GM03348 (cell line): ENCODE measurements at places on chromosomes 4 and X.

GRCh38 chr4:147740176-147740575 is 8.3 kb downstream of the ARHGAP10 start:
- DNase-seq: no peak

DNA sequence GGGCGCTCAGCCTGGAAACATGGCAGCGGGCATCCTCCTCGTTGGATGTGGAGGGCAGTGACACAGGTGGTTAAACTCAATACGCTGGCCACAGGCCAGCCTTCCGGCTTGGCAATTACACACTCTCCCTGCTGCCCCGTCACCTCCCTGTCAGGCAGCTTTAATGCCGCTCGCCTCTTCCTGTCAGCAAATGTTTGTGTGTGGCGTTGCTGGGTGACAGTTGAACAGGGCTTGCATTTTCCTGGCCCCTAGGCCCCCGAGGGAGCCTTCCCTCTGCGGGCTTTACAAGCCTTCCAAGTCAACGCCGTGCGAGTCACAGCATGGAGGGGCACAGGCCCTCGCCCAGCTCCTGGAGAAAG is 620.0 kb downstream of the BCOR start:
- DNase-seq: no peak

- DNase-seq: no peak
Measured at GRCh38 chr4:25013756-25014661, 16.7 kb downstream of the LGI2 start.

- no peak for DNase-seq
Measured at GRCh38 chrX:104854188-104854587, 288.2 kb downstream of the IL1RAPL2 start.

DNA sequence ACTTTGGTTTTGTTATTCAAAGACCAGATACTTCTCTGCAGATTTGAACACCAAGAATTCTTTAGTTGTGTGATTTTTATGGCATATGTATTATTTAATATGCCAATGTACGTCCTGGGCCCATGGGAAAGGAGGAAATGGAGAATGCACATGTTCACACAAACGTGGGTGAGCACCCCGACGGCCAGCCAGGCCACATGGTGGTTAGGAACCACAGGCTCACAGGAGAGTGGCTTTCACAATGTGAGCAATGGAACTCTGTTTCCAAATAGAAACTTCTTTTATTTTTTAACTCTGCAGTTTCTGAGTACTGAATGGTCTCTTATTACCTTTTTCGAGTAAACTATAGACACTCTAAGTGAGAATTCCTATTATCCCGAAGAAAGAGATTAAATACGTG is 58.0 kb upstream of the UNC5C start:
- no peak for DNase-seq

- DNase-seq: peak; percentile 93
Measured at GRCh38 chr4:1082215-1083182, 30.9 kb downstream of the RNF212 start.

DNA sequence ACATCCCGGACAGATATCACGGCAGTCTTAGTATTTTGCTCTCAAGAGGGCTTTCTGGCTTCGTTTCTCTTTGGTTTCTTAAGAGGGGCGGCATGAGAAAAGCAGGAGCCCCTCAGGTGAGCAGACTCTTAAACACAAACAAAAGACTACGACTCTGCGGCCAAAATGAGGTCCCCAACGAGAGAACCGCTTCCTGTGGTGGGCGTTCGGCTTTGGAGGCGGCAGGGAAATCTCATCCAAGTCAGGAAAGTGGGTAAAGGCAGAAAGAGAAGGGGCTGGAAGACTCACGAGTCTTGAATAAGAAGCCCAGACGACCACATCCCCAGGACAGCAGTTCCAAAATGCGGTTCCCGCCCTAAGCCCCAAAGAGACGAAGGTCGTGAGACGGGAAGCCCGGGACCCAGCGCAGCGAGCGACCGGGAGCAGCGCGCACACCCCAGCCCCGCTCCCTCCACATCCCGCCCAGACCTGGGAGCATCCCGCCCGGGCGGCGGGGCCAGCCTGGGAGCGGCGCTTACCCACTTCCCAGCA is 409 bp downstream of the UGDH start:
- DNase-seq: peak; percentile 17

GRCh38 chrX:40719731-40720130 is 15.6 kb downstream of the MED14 start:
- no peak for DNase-seq

GRCh38 chrX:99833821-99834220 is 576.3 kb downstream of the PCDH19 start:
- DNase-seq: no peak

- no peak for DNase-seq
Measured at GRCh38 chrX:71131510-71131909, 13.1 kb downstream of the MED12 start.

DNA sequence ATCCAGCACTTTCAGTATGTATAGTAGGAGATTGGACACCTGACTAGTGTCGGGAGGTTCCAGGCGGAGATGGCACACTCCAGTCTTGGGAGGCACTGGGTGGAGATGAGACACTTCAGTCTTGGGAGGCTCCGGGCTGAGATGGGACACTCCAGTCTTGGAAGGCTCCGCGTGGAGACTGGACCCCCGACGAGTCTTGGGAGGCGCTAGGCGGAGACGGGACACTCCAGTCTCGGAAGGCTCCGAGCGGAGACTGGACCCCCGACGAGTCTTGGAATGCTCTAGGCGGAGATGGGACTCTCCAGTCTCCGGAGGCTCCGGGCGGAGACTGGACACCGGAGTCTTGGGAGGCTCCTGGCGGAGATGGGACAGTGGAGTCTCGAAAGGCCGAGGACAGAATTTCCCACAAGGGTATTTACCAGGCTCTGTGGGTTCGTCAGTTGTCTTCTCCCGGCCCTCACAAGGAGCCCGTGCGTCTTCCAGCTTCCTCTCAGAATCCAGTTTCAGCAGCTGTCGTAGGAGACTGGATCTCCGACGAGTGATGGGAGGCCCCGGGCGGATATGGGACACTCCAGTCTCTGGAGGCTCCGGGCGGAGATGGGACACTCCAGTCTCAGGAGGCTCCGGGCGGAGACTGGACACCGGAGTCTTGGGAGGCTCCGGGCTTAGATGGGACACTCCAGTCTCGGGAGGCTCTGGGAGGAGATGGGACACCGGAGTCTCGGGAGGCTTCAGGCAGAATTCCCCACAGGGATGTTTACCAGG is 952 bp downstream of the FAM47A start:
- no peak for DNase-seq

GRCh38 chr4:10157478-10158332 is 41.1 kb upstream of the WDR1 start:
- peak; percentile 90 for DNase-seq

- DNase-seq: no peak
Measured at GRCh38 chr4:89899152-89899551, 4.5 kb downstream of the MMRN1 start.

DNA sequence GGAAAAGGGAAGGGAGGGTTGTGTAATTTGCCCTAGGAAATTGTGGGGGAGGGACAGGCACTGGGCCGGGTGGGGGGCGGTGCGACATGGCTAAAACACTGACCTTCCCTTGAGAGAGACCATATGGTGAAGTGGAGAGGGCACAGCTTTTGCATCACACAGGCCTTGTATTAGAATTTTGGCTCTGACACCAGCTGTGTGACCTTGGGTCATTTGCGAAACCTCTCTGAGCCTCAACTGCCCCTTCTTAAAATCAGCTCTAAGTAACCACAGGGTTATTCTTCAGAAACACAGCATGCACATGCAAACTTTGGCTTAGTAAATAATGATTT is 25.8 kb downstream of the PDGFRA start:
- no peak for DNase-seq

- no peak for DNase-seq
Measured at GRCh38 chrX:7072856-7073255, 74.7 kb upstream of the STS start.

DNA sequence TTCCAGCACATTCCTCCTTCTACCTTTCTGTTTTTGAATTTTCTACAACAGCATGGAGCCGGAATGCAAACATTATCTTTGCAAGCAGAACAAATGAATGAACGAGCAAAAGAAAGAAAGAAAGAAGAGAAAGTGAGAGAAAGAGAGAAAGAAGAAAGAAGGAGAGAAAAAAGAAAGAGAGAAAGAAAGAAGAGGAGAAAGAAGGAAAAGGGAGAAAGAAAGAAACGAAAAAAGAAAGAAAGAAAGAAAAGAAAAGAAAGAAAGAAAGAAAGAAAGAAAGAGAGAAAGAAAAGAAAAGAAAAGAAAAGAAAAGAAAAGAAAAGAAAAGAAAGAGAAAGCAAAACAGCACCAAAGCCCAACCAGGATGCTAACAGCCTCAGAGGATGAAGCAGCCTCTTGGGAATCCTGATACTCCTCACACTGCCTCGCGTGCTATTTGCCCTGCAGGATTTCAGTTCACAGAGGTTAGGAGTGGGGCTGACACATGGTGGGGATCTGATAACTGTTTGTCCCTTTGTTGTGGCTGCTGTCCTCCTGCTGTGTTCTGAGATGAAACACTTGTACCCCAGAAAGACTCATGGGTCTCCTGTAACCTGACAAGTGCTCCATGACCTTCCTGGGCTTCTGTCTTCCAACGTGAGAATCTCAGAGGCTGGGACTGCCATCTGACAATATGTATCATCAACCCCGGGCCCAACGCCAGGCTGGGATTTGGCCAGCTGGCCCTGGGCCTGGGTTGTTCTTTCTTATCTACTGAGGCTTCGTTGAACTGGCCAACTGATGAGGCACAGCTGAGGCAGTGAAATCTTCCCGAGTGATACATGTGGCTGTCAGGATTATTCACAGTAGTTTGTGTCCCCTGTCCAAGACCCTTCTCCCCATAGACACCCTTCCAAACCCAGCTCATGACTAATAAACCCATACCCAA is 61.0 kb downstream of the SEPSECS start:
- peak; percentile 66 for DNase-seq

GRCh38 chr4:37486166-37486565 is 200.0 kb downstream of the RELL1 start:
- no peak for DNase-seq

DNA sequence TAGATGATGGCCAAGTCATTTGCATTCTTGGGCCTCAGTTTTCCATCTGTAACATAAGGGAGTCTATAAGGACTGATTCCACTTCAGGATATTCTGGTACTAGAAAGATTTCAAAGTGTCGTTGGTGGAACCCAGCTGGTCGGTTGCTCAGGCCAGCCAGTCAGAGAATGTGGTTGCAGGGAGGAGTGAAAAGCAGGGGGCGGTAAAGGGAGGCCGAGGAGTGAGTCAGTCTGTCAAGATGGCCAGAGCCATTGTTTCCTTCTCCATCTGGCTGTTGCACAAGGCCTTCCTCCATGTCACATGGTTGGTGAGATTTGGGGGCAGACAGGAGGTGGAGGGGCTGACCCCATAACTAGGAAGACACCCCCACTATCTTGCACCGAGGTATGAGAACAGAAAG is 38.2 kb downstream of the STARD8 start:
- DNase-seq: peak; percentile 10

GRCh38 chr4:177574446-177574845 is 132.2 kb upstream of the AGA start:
- no peak for DNase-seq

GRCh38 chr4:8759987-8760386 is 111.7 kb downstream of the HMX1 start:
- no peak for DNase-seq

DNA sequence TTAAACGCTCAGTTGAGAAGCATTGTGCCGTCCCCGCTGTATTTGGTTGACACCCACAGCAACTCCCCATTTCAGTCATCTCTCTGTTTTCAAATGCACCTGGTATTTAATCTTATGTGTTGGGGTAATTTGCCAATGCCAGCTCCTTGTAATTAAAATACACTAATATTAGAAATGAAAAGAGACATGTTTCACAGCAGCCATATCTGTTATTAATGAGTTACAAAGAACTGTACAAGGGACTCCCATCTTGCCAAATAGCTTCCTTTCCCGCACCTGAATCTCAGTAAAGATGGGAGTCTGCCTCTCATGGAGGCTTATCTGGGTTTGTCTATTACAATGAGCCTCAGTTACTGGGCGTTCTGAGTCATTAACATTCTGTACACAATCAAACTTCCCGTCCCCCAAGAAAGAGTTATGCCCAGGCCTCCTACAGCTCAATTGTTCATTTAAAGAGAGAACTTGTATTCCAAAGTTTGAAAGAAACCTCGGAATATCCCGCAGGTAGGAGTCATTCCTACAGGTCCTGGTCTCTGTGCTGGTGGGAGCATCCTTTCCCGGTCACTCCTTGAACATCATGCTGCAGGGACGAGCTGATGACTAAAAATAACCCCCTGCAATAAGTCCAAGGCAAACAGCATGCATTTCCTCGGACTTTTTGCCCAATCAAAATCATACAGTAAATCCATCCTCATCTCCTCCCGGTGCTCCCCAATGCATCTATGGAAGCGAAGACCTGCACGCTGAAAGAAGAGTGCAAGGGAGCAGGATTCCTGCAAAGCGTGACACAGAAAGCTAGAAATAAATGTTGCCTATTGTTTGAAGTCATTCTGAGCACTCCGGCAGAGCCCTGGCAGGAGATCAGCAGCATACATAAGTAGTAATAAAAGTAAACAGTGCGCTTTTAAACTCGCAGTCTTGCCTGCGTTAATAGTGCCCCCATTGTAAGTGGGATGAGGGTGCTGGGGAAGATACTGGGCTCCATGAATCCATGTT is 926 bp downstream of the NDP start:
- DNase-seq: no peak

DNA sequence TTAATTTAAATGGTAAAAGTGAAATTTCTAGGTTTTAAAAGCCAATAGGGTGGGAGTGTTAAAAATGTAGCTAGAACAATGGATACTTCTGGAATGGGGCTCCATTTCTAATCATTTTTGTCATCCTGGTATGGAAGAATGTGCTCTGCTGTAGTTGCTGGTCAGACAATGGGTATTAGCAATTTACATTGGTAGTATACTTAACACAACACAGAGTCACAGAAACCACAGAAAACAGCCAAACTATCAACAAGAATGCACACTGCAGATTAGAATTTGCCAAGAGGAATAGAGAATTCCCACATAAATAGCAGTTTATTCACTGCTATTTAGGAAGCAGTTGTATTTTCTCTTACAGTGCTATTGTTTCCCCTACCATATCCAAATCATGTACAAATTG is 319.6 kb downstream of the PPP3CA start:
- DNase-seq: no peak

DNA sequence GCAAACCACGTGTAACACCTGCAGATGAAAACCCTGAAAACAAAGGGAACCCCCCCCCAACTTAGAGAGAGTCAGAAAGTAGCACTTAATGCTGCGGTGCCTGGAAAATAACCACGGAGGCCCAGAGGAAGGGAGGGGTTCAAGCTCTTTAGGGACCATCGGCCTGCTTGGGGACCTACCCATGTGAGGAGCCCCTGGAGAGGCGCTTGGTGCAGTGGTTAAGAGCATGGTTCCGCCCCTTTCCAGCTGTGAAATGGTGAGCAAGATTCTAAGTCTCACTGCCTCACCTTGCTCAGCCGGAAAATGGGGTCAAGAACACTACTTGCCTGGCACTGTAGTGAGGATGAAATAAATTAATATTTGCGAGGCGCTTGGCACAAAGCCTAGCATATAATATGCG is 13.8 kb downstream of the SLC25A5 start:
- DNase-seq: no peak

- no peak for DNase-seq
Measured at GRCh38 chr4:45554423-45554822, 569.4 kb downstream of the GABRG1 start.

DNA sequence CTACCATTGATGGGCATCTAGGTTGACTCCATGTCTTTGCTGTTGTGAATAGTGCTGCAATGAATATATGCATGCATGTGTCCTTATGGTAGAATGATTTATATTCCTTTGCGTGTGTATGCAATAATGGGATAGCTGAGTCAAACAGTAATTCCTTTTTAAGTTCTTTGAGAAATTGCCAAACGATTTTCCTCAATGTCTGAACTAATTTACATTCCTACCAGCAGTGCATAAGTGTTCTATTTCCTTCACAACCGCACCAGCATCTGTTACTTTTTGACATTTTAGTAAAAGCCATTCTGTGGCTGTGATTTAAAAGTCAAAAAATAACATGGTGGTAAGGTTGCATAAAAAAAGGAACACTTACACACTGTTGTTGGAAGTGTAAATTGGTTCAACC is 103.1 kb upstream of the FAM47B start:
- DNase-seq: no peak
